Pericardium fibroblast (primary cell): ENCODE measurements at places on chromosomes 7 and 10. TPM values are rescaled to one million over a fixed set of nuclear protein-coding genes. Genes with fewer than 3 reads are reported as not detected.

GPR15LG gene
- not detected in 2 replicates for total RNA-seq

BAG3 gene
- total RNA-seq, result 44.4 and 52.6 TPM in 2 replicates

ANXA8 gene
- 0.77 and 18.2 TPM in 2 replicates for total RNA-seq

CLDN12 gene
- total RNA-seq, result 9.1 and 17.4 TPM in 2 replicates

OSBPL3 gene
- 2.5 and 3.4 TPM in 2 replicates for total RNA-seq

HOXA6 gene
- total RNA-seq, result 0.26 and 0.35 TPM in 2 replicates

METTL27 gene
- 1.6 and 7.0 TPM in 2 replicates for total RNA-seq

TMEM130 gene
- under 0.01 and 1.8 TPM in 2 replicates for total RNA-seq

NEUROG3 gene
- total RNA-seq, result not detected in 2 replicates

INHBA gene
- total RNA-seq, result 2.6 and 12.3 TPM in 2 replicates

FOXP2 gene
- 0.58 and 3.3 TPM in 2 replicates for total RNA-seq

HTRA1 gene
- 523 and 726 TPM in 2 replicates for total RNA-seq

SRI gene
- total RNA-seq, result 76.8 and 110 TPM in 2 replicates

CHN2 gene
- total RNA-seq, result 0.43 and 7.7 TPM in 2 replicates

RABGEF1 gene
- 24.7 and 29.4 TPM in 2 replicates for total RNA-seq

VENTX gene
- not detected in 2 replicates for total RNA-seq

STMP1 gene
- total RNA-seq, result 17.9 and 23.8 TPM in 2 replicates

ITGB8 gene
- total RNA-seq, result 6.0 and 16.3 TPM in 2 replicates

GALNT17 gene
- under 0.01 and 3.4 TPM in 2 replicates for total RNA-seq

GATA3 gene
- total RNA-seq, result 0.35 TPM in 1 of 2 replicates, not detected in the other

PVRIG gene
- total RNA-seq, result not detected in 2 replicates

GIMAP1 gene
- total RNA-seq, result not detected in 2 replicates

MYO1G gene
- total RNA-seq, result not detected in 2 replicates

SLC26A5 gene
- total RNA-seq, result not detected in 2 replicates

PALD1 gene
- total RNA-seq, result 0.12 and 3.7 TPM in 2 replicates

MBLAC1 gene
- total RNA-seq, result 3.1 and 3.2 TPM in 2 replicates

ANKRD30A gene
- not detected in 2 replicates for total RNA-seq

C10orf62 gene
- not detected in 2 replicates for total RNA-seq

DRGX gene
- total RNA-seq, result not detected in 2 replicates

ADARB2 gene
- total RNA-seq, result not detected in 2 replicates

ZNF37A gene
- total RNA-seq, result 7.1 and 7.4 TPM in 2 replicates

CALML3 gene
- not detected in 2 replicates for total RNA-seq

UNC5B gene
- total RNA-seq, result 26.0 and 35.2 TPM in 2 replicates

GOLGA7B gene
- total RNA-seq, result not detected in 2 replicates
